Activated naive CD4-positive, alpha-beta T cell treated with anti-CD3 and anti-CD28 coated beads for 36 hours (primary cell): ENCODE measurements at places on chromosomes 5 and 9.

GRCh38 chr5:147055089-147055826 lies 176.7 kb upstream of the PPP2R2B start:
- no peak overlapping the region for H3K27ac ChIP-seq
- H3K4me1 ChIP-seq, result no peaks in the 10 kb centered on the region
- DNase-seq, result no peak
- no peak overlapping the region for H3K4me3 ChIP-seq
- no peaks in the 10 kb centered on the region for H3K36me3 ChIP-seq

- no peak overlapping the region for H3K4me3 ChIP-seq
- H3K36me3 ChIP-seq, result no peaks in the 10 kb centered on the region
- H3K4me1 ChIP-seq, result peaks cover 33% of the 10 kb centered on the region
- peaks cover 48% of the 10 kb centered on the region for H3K27me3 ChIP-seq
- DNase-seq, result no peak
Observed at GRCh38 chr9:117823576-117823975, 119.4 kb downstream of the TLR4 start.

GRCh38 chr5:151772029-151772845 lies 483 bp downstream of the G3BP1 start:
- peak overlapping the region; percentile 77 for H3K4me3 ChIP-seq
- H3K27me3 ChIP-seq, result no peaks in the 10 kb centered on the region
- H3K36me3 ChIP-seq, result peaks cover 27% of the 10 kb centered on the region

- DNase-seq, result no peak
- no peaks in the 10 kb centered on the region for H3K27me3 ChIP-seq
- H3K27ac ChIP-seq, result no peak overlapping the region
- peaks cover 17% of the 10 kb centered on the region for H3K36me3 ChIP-seq
- H3K4me1 ChIP-seq, result peaks cover 57% of the 10 kb centered on the region
Observed at GRCh38 chr5:68290260-68290674, 74.7 kb downstream of the PIK3R1 start.

DNA sequence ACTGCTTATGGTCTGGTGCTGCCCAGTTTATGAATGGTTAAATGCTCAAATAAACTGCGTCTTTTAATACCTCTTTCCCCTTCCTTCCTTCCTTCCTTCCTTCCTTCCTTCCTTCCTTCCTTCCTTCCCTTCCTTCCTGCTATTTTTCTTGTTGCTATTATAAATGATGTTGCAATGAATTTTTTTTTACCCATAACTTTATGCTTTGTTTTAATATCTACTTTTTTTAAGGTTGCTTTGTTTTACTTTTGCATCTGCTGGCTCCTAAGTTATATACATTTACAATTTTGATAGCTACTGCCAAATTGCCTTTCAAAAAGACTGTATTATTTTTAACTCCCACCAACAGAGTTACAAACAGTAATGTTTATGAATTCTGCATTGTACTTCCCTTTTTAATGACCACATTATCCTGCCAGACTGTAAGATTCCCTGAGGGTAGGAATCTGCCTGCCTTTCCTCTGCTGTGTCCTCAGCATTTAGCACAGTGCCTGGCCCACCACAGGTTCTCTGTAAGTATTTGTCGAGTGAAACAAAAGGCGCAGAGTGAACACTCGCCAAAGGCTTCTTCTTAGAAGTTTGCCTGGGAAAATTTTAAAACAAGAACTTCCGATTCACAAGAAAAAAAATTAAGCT lies 36.9 kb downstream of the KIF4B start:
- no peaks in the 10 kb centered on the region for H3K4me1 ChIP-seq
- DNase-seq, result no peak
- H3K27ac ChIP-seq, result no peak overlapping the region
- H3K4me3 ChIP-seq, result no peak overlapping the region

GRCh38 chr9:134555094-134555650 lies 86.4 kb upstream of the COL5A1 start:
- H3K36me3 ChIP-seq, result no peaks in the 10 kb centered on the region
- H3K4me3 ChIP-seq, result no peak overlapping the region
- no peak overlapping the region for H3K27ac ChIP-seq
- DNase-seq, result no peak

DNA sequence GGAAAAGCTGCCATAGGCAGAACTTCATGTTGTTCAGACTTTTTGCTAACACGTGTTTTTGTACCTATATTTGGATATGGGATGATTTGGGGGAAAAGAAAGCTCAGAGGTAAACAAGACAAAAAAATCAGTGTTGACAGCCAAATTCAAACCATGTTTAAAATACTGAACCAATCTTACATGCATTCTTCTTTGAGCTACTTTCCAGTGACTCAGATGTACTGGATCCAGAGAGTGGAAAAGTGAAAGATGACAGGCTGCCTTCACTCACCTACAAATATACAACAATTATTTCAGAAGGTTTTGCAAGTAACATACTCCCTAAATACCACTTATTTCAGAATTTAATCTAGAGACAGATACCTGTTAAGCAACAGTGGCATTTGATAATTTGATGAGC lies 165.7 kb downstream of the MPDZ start:
- H3K4me3 ChIP-seq, result no peak overlapping the region
- no peaks in the 10 kb centered on the region for H3K4me1 ChIP-seq
- no peak overlapping the region for H3K27ac ChIP-seq
- no peak for DNase-seq
- no peaks in the 10 kb centered on the region for H3K27me3 ChIP-seq

GRCh38 chr5:117893211-117893610 lies 1095.1 kb downstream of the DTWD2 start:
- no peak overlapping the region for H3K27ac ChIP-seq
- no peaks in the 10 kb centered on the region for H3K36me3 ChIP-seq
- no peak for DNase-seq

DNA sequence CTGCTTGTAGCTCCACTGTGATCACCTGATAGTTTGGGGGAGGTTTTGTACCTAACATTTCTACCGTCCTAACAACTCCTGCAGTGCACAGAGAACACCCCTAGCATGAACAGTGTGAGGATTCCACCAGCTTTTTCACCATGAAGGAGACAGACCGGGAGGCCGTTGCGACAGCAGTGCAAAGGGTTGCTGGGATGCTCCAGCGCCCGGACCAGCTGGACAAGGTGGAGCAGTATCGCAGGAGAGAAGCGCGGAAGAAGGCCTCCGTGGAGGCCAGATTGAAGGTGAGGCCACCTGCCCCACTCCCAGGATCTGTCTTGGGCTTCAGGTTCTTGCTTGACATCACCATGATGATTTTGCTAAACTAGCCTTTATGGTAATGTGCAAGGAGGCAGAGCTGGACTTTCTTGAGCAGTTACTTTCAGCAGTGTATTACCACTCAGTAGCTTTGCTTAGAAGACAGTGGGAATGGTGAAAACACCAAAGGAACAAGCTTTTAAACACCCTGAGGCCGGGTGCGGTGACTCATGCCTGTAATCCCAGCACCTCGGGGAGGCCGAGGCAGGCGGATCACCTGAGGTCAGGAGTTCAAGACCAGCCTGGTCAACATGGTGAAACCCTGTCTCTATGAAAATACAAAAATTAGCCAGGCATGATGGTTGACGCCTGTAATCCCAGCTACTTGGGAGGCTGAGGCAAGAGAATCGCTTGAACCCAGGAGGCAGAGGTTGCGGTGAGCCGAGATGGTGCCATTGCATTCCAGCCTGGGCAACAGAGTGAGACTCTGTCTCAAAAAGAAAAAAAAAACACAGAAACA lies 3.3 kb downstream of the EXOC3 start:
- H3K4me3 ChIP-seq, result no peak overlapping the region
- no peaks in the 10 kb centered on the region for H3K27me3 ChIP-seq
- H3K27ac ChIP-seq, result no peak overlapping the region
- peaks cover 33% of the 10 kb centered on the region for H3K4me1 ChIP-seq
- DNase-seq, result no peak
- H3K36me3 ChIP-seq, result peaks cover 45% of the 10 kb centered on the region

GRCh38 chr9:21789541-21790037 lies 12.8 kb upstream of the MTAP start:
- DNase-seq, result peak; percentile 74
- H3K4me3 ChIP-seq, result peak overlapping the region; percentile 65
- no peaks in the 10 kb centered on the region for H3K36me3 ChIP-seq
- peaks cover 7% of the 10 kb centered on the region for H3K27me3 ChIP-seq

DNA sequence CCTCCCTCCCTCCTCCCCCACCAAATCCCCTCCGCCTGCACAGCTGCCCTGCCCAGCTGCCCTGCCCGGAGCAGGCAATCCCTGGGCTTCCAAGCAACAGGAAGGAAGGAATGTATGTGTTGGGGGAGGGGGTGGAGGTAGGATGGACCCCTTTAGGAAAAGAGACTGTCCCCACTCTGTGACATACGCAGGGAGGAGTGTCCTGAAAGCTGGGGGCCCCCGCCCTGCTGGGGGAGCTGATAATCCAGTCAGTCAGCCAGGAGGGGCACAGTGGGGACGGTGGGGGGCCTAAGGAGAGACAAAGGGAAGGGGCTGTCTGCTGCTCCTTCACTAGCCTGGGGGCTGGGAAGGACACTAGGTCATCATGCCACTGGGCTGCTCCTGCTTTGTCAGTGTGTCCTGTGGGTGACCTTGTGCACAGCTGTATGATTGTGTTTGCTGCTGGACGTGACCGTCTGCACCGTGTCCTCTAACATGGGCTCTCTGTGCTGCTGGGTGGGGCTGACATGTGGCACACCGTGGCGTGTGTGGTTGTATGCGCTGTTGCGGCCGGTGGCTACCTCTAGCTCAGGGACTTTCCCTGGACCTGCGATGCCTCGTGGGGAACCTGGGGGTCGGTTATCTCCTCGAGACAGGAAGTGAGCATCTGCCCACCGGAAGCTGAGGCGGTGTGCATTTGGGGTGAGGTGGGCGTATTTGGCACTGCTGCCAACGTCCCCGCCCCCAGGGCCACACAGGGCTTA lies 3.0 kb downstream of the N4BP3 start:
- H3K27ac ChIP-seq, result no peak overlapping the region
- no peaks in the 10 kb centered on the region for H3K27me3 ChIP-seq
- H3K4me3 ChIP-seq, result peak overlapping the region; percentile 44

GRCh38 chr9:114889802-114890224 lies 40.6 kb downstream of the TNFSF8 start:
- H3K27me3 ChIP-seq, result no peaks in the 10 kb centered on the region
- peaks cover 67% of the 10 kb centered on the region for H3K4me1 ChIP-seq
- peaks cover 9% of the 10 kb centered on the region for H3K36me3 ChIP-seq
- H3K4me3 ChIP-seq, result no peak overlapping the region

DNA sequence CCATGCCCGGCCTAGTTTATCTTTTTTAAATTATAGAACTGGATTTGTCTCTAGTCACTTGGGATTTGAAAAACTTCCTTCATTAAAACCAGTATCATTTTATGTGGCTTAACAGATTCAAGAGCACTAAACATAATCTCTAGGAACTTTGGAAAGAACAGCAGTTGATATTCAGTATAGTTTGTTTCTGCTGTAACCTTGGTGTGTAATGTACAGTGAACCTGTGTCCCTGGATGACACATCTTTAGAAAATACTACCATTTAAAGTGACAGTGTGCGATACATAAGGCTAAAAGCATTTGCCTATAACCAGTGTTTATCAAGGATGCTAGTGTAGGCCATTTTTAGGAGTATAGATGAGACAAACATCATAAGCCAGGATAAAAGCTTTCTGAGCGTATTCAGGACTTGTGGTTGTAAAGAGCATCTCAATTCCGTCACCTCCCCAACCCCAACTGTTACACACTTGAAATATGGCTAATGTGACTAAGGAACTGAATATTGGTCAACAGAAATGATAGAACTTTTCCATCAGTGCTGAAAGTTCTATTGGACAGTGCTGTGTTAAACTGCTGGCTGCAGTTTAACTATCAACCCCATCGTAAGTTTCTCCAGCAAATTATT lies 4.4 kb downstream of the SNX18 start:
- no peak overlapping the region for H3K4me3 ChIP-seq
- no peaks in the 10 kb centered on the region for H3K27me3 ChIP-seq
- no peak overlapping the region for H3K27ac ChIP-seq
- no peak for DNase-seq
- no peaks in the 10 kb centered on the region for H3K36me3 ChIP-seq

GRCh38 chr5:31824869-31825517 lies 186.1 kb downstream of the PDZD2 start:
- H3K4me1 ChIP-seq, result peaks cover 1% of the 10 kb centered on the region
- no peaks in the 10 kb centered on the region for H3K36me3 ChIP-seq
- H3K27ac ChIP-seq, result no peak overlapping the region
- H3K4me3 ChIP-seq, result no peak overlapping the region
- H3K27me3 ChIP-seq, result no peaks in the 10 kb centered on the region

- H3K4me3 ChIP-seq, result no peak overlapping the region
- no peak for DNase-seq
- peaks cover 2% of the 10 kb centered on the region for H3K4me1 ChIP-seq
- no peaks in the 10 kb centered on the region for H3K27me3 ChIP-seq
- H3K36me3 ChIP-seq, result no peaks in the 10 kb centered on the region
Observed at GRCh38 chr9:31142456-31142855, 1242.0 kb upstream of the ACO1 start.

- no peaks in the 10 kb centered on the region for H3K27me3 ChIP-seq
- no peaks in the 10 kb centered on the region for H3K36me3 ChIP-seq
- H3K4me3 ChIP-seq, result no peak overlapping the region
- no peak overlapping the region for H3K27ac ChIP-seq
- DNase-seq, result no peak
Observed at GRCh38 chr9:17719053-17719452, 140.2 kb downstream of the SH3GL2 start.

- H3K27me3 ChIP-seq, result no peaks in the 10 kb centered on the region
- H3K4me3 ChIP-seq, result no peak overlapping the region
- DNase-seq, result no peak
- no peak overlapping the region for H3K27ac ChIP-seq
- H3K36me3 ChIP-seq, result peaks cover 1% of the 10 kb centered on the region
Observed at GRCh38 chr5:167966979-167967378, 324.5 kb upstream of the WWC1 start.

DNA sequence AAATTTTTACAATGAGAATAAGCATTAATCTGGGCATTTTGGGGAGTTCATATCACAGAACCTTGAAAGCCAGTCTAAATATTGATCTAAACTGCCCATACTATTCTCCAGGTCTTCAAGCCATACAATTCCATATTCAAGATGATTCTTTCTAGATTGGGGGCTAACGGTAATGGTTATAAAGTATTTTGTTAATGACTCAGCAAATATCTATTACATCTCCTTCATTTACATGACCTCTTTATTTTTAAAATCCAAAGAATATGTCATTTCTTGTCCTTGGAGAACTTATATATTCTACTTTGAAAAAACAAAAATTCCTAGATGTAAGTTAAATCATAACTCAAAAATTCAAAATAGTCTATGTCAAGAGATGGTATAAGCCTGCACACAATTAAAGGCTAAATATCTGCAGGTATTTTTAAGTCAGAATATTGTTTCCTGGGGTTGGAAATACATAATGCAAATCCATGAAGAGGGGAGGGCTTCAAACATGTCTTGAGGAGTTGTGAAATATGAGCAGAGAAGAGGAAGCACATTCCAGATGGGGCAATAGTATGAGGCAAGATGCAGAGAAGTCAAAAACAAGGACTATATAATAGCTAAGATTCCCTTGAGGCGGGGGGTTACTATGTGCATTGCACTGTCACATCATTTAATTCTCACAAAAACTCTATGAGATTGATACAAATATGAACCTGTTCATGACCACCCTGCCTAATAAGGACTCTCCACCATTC lies 526.4 kb downstream of the NR2F1-AS1 start:
- H3K4me3 ChIP-seq, result no peak overlapping the region
- H3K27me3 ChIP-seq, result no peaks in the 10 kb centered on the region
- no peaks in the 10 kb centered on the region for H3K36me3 ChIP-seq

GRCh38 chr9:89593727-89594427 lies 10.9 kb upstream of the GADD45G start:
- H3K27me3 ChIP-seq, result peaks cover 5% of the 10 kb centered on the region
- H3K36me3 ChIP-seq, result no peaks in the 10 kb centered on the region
- H3K4me1 ChIP-seq, result no peaks in the 10 kb centered on the region
- no peak overlapping the region for H3K27ac ChIP-seq
- H3K4me3 ChIP-seq, result no peak overlapping the region

GRCh38 chr9:38254151-38254550 lies 138.4 kb upstream of the ALDH1B1 start:
- no peaks in the 10 kb centered on the region for H3K36me3 ChIP-seq
- no peaks in the 10 kb centered on the region for H3K27me3 ChIP-seq
- no peak for DNase-seq
- H3K27ac ChIP-seq, result no peak overlapping the region
- H3K4me1 ChIP-seq, result no peaks in the 10 kb centered on the region
- no peak overlapping the region for H3K4me3 ChIP-seq
